ENCODE measurements at places on chromosomes 3 and 15.

GRCh38 chr3:186880406-186880805 is 37.9 kb downstream of the ADIPOQ start:
- DNase-seq: no peak

GRCh38 chr15:89433686-89434085 is 62.7 kb downstream of the RHCG start:
- DNase-seq: no peak

- no peak for DNase-seq
Measured at GRCh38 chr3:71232175-71232679, 351.3 kb downstream of the FOXP1 start.

- DNase-seq: no peak
Measured at GRCh38 chr15:87755226-87755625, 501.3 kb downstream of the NTRK3 start.

All from NCI-H1694 (cell line).